Nasal cavity respiratory epithelium epithelial cell of viscerocranial mucosa (primary cell): ENCODE measurements at places on chromosomes 7 and 10. TPM values are rescaled to one million over a fixed set of nuclear protein-coding genes. Genes with fewer than 3 reads are reported as not detected.

Gene GATA3
- total RNA-seq, result 0.34 and 0.36 TPM in 2 replicates

Gene CDK1
- 0.68 and 0.85 TPM in 2 replicates for total RNA-seq

Gene TMEM72
- total RNA-seq, result not detected in 2 replicates

Gene BEND7
- total RNA-seq, result 1.4 and 10.3 TPM in 2 replicates

Gene TEX36
- total RNA-seq, result not detected in 2 replicates

Gene WNT8B
- not detected in 2 replicates for total RNA-seq

Gene GHRHR
- not detected in 2 replicates for total RNA-seq

Gene MGAM2
- total RNA-seq, result 0.21 TPM in 1 of 2 replicates, not detected in the other

Gene AKR1C8
- not detected in 2 replicates for total RNA-seq

Gene HEPACAM2
- total RNA-seq, result under 0.01 TPM in 1 of 2 replicates, not detected in the other

Gene ACTR3C
- total RNA-seq, result 5.5 and 12.2 TPM in 2 replicates

Gene NKX1-2
- 1.4 and 2.9 TPM in 2 replicates for total RNA-seq

Gene C7orf33
- total RNA-seq, result not detected in 2 replicates

Gene RASA4B
- 0.85 and 1.0 TPM in 2 replicates for total RNA-seq

Gene ZP3
- total RNA-seq, result 19.1 and 19.4 TPM in 2 replicates

Gene FAM25G
- 10.9 TPM in 1 of 2 replicates, not detected in the other for total RNA-seq

Gene CNNM1
- under 0.01 and 0.14 TPM in 2 replicates for total RNA-seq

Gene MARVELD1
- total RNA-seq, result 2.4 and 7.5 TPM in 2 replicates

Gene WEE2
- total RNA-seq, result under 0.01 and 0.14 TPM in 2 replicates

Gene SKIDA1
- under 0.01 and 0.07 TPM in 2 replicates for total RNA-seq

Gene CHST3
- total RNA-seq, result 18.8 and 55.2 TPM in 2 replicates

Gene OR13A1
- 0.07 TPM in 1 of 2 replicates, not detected in the other for total RNA-seq

Gene SFRP5
- not detected in 2 replicates for total RNA-seq

Gene CH25H
- total RNA-seq, result under 0.01 and 0.21 TPM in 2 replicates

Gene TMEM196
- total RNA-seq, result not detected in 2 replicates

Gene FBXL13
- total RNA-seq, result 0.34 and 0.36 TPM in 2 replicates

Gene PON3
- 0.50 and 1.4 TPM in 2 replicates for total RNA-seq

Gene NPC1L1
- under 0.01 and 0.14 TPM in 2 replicates for total RNA-seq

Gene ELN
- total RNA-seq, result 0.14 TPM in 1 of 2 replicates, not detected in the other

Gene GNAT3
- total RNA-seq, result not detected in 2 replicates

Gene FKBP6
- not detected in 2 replicates for total RNA-seq

Gene DMBT1
- total RNA-seq, result under 0.01 TPM in 1 of 2 replicates, not detected in the other

Gene KNDC1
- total RNA-seq, result under 0.01 and 0.07 TPM in 2 replicates

Gene DRGX
- total RNA-seq, result not detected in 2 replicates
